ENCODE measurements at places on chromosomes 6 and 20. TPM values are rescaled to one million over a fixed set of nuclear protein-coding genes. Genes with fewer than 3 reads are reported as not detected.

CST5 gene
- total RNA-seq, result not detected

ANKEF1 gene
- 10.0 TPM for total RNA-seq

HMGCLL1 gene
- 0.41 TPM for total RNA-seq

TMEM244 gene
- total RNA-seq, result not detected

- H3K27ac ChIP-seq, result no peak overlapping the region
- peaks cover 2% of the 10 kb centered on the region for H3K27me3 ChIP-seq
- H3K4me3 ChIP-seq, result no peak overlapping the region
- peaks cover 11% of the 10 kb centered on the region for H3K4me1 ChIP-seq
- H3K36me3 ChIP-seq, result no peaks in the 10 kb centered on the region
- peak; percentile 23 for DNase-seq
Measured at GRCh38 chr20:51221791-51222408, 199.0 kb upstream of the KCNG1 start.

GRCh38 chr20:43408848-43409576, 48.7 kb upstream of the SRSF6 start:
- H3K36me3 ChIP-seq, result no peaks in the 10 kb centered on the region
- no peak overlapping the region for H3K4me3 ChIP-seq
- no peaks in the 10 kb centered on the region for H3K27me3 ChIP-seq
- no peak overlapping the region for H3K27ac ChIP-seq

DNA sequence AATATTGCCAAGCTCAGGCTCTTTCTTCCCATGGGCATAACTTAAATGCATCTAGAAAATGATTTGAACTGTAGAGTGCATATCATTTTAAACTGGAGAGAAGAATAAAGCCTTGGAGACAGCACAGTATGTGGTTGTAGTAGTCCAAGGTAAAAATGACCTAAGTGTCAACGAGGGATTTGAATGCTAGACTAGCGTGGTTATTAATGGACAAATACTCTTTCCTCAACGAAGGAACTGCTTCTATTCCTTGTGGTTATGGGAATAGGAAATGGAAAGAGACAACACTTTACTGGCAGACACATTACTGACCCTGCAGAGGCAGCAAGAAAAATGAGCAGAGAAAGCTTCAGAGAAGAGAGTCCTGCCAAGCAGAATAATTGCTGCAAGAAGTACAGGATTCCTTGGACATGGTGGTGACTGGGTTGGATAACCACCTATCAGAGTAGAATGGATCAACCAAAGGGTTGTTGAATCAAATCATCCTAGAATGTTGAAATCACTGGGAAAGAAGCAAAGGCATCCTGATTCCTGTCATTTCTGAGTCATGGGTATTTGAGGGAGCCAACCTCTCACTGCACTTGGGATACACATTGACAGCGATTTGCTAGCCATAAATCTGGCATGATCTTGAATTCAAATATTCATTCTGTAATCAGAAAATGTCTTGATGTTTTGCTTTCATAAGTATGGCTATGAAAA, 258.1 kb upstream of the EPHA7 start:
- no peak overlapping the region for H3K27ac ChIP-seq
- no peaks in the 10 kb centered on the region for H3K36me3 ChIP-seq
- H3K27me3 ChIP-seq, result no peaks in the 10 kb centered on the region
- DNase-seq, result no peak
- H3K4me1 ChIP-seq, result no peaks in the 10 kb centered on the region

- H3K36me3 ChIP-seq, result no peaks in the 10 kb centered on the region
- H3K27me3 ChIP-seq, result no peaks in the 10 kb centered on the region
- H3K4me3 ChIP-seq, result no peak overlapping the region
- H3K4me1 ChIP-seq, result peaks cover 6% of the 10 kb centered on the region
- no peak overlapping the region for H3K27ac ChIP-seq
Measured at GRCh38 chr6:40555092-40555491, 32.1 kb downstream of the LRFN2 start.

DNA sequence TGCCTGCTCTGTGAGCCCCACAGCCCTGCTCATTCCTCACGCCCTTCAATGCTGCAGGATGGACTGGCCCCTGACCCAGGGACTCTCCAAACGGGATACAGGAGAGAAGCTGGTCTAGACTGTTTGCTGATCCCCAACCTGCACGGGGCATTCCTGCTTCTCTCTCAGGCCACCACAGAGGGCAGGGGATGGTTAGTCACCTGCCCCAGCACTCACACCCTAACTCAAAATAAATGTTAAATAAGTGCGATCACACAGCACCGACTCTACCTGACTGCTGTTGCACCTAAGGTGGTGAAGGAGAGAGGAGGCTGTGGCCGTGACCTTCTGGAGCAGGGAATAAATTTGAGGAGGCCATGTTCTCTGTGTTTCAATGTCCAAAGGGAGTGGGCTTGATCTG, 39.9 kb upstream of the TGM6 start:
- no peaks in the 10 kb centered on the region for H3K4me1 ChIP-seq
- DNase-seq, result no peak
- no peak overlapping the region for H3K4me3 ChIP-seq
- H3K27ac ChIP-seq, result no peak overlapping the region
- H3K36me3 ChIP-seq, result no peaks in the 10 kb centered on the region

DNA sequence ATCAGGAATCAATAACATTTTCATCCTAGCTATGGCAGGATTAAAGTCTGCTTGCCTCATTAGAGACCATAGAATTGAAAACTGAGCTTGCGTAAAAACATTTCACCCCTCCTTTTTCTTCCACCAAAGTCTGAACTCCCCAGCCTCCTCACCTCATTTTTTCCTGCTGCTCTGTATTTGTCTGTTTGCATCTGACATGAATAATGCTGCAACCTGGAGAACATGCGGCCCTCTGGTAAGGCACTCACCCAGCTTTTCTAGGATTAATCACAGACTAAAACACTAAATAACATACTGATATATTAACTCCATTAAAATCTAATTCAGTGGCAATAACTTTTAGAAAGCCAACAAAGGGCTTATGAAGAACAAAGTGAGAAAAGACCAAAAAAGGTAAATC, 677.7 kb upstream of the NRSN1 start:
- no peaks in the 10 kb centered on the region for H3K27me3 ChIP-seq
- H3K36me3 ChIP-seq, result no peaks in the 10 kb centered on the region
- DNase-seq, result no peak
- no peaks in the 10 kb centered on the region for H3K4me1 ChIP-seq
- H3K27ac ChIP-seq, result no peak overlapping the region

DNA sequence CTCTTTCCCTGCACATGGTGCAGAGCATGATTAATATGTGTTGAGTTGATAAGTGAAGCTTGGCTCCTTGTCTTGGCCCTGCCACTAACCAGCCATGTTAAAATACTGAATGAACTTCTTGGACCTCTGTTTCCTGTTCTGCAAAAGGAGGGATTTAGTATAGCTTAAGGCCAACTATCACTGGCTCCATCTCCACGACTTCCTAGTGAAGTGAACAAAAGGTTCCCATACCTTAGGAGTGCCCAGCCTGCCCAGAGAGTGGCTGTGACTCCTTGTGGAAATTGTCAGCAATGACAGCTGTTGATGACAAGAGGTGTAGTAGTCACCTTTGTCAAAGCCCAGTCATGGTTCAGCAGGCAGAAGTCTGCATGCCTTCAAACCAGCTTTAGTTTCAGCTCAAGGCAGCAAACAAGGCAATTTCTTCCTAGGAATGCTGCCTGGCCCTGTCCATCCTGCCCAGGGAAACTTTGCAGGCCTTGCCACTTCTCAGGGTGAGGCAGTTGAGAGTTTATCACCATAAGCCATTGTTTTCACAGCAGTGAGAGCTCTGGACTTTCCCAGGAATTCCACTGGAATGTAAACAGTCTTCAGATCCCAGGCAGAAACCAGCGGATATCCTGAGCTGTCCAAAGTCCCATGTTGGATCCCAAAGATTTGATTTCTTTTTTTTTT, 169.7 kb upstream of the TNFAIP3 start:
- no peaks in the 10 kb centered on the region for H3K4me1 ChIP-seq
- H3K4me3 ChIP-seq, result no peak overlapping the region
- no peaks in the 10 kb centered on the region for H3K36me3 ChIP-seq
- DNase-seq, result no peak

DNA sequence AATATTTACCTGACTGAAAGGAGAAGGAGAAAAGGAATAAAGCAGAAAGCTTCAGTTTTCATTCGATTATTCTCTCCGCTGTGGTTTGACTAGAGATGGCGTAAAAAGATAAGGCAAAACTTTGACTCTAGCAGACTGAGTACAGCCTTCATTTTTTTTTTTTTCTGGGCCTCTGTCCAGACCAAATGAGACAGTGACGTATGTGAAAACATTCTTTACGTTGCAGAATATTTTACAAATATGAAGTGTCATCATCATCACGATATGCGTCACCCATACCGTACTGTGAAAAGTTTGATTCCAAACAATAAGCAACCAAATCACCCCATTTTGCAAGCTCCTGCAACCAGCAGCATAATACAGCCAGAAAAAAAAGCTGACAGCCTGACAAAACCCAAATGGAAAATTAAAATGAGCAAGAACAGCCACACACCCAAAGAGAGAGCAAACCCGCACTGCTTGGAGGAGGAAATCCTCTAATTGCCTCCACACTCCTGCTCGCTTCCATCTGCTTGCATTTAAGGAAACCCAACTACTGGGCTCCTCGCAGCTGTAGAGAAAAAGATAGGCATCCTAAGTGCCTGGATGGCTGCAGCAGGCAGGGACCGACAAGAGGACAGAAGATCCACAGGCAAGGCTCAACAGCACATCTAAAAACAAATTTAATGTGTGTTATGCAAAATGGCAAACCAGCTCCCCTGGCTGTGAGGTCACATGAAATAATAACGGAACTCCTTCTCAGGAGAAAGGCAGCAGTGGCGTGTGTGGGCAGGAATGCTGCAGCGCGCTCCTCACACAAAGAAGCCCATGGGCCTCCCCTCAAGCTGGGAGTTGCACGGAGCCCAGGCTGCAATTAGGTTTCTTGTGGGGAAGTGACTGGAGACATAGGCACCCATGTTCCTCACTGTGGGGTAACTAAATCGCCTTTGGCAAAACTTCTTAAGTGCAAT, 113.1 kb downstream of the FYN start:
- H3K4me1 ChIP-seq, result peaks cover 3% of the 10 kb centered on the region
- no peak overlapping the region for H3K4me3 ChIP-seq
- DNase-seq, result no peak

GRCh38 chr20:14922503-14923267, 585.3 kb upstream of the FLRT3 start:
- H3K4me3 ChIP-seq, result no peak overlapping the region
- DNase-seq, result no peak
- no peaks in the 10 kb centered on the region for H3K4me1 ChIP-seq
- no peaks in the 10 kb centered on the region for H3K27me3 ChIP-seq
- no peak overlapping the region for H3K27ac ChIP-seq

- H3K27me3 ChIP-seq, result no peaks in the 10 kb centered on the region
- H3K4me3 ChIP-seq, result no peak overlapping the region
- H3K36me3 ChIP-seq, result no peaks in the 10 kb centered on the region
- H3K4me1 ChIP-seq, result no peaks in the 10 kb centered on the region
- no peak overlapping the region for H3K27ac ChIP-seq
Measured at GRCh38 chr6:45073771-45074170, 254.4 kb upstream of the RUNX2 start.

- H3K36me3 ChIP-seq, result no peaks in the 10 kb centered on the region
- peak; percentile 59 for DNase-seq
- no peak overlapping the region for H3K4me3 ChIP-seq
- no peaks in the 10 kb centered on the region for H3K27me3 ChIP-seq
- no peak overlapping the region for H3K27ac ChIP-seq
Measured at GRCh38 chr20:50320901-50321796, 130.5 kb downstream of the CEBPB start.

- no peak for DNase-seq
- H3K4me1 ChIP-seq, result peaks cover 27% of the 10 kb centered on the region
- no peak overlapping the region for H3K27ac ChIP-seq
Measured at GRCh38 chr6:157834549-157834948, 11.5 kb downstream of the SNX9 start.

All from H1 (cell line).